ENCODE measurements at places on chromosomes 7 and 10.
A peak's percentile ranks its signal among the peaks of the same experiment; 100 is the strongest.

DNA sequence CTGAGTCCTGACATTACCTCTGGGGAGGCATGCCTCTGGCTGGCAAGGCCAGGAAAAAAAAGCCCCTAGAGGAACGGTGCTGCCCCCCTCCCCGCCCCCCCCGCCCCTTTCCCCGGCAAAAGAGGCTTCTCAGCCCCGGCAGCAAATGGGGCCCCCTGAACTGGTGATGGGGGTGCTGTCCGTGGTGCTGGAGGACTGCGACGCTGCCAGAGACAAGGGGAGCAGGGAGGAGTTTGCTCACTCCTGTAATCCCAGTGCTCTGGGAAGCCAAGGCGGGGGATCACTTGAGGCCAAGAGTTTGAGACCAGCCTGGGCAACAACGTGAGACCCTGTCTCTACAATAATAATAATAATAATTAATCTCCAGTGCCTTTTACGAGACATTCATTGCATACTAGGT, 23.7 kb downstream of the SRRM3 start:
- peak; percentile 65 for DNase-seq

- no peak for DNase-seq
Measured at GRCh38 chr7:49644396-49645166, 128.9 kb upstream of the VWC2 start.

GRCh38 chr10:24771943-24772694, 48.4 kb upstream of the ARHGAP21 start:
- DNase-seq = no peak

- DNase-seq = no peak
Measured at GRCh38 chr10:116104210-116104932, 168.6 kb downstream of the GFRA1 start.

DNA sequence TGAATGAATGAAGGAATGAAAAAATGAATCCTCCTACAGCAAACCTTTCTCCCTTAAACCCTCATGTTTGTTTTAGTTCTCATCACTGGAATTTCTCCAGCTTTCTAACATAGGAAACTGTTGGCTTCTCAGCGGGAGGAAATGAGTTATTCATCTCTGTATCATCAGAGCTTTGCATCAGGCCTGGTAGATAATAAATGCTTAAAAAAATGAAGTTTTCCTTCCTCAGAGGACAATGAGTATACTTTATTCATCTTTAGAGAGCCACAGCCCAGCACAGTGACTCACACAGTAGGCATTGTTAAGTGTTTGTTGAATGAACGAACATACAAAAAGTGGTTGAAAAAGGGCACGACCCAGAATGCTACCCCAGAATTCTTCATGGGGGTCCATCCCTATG, 62.6 kb downstream of the COL13A1 start:
- DNase-seq = no peak

DNA sequence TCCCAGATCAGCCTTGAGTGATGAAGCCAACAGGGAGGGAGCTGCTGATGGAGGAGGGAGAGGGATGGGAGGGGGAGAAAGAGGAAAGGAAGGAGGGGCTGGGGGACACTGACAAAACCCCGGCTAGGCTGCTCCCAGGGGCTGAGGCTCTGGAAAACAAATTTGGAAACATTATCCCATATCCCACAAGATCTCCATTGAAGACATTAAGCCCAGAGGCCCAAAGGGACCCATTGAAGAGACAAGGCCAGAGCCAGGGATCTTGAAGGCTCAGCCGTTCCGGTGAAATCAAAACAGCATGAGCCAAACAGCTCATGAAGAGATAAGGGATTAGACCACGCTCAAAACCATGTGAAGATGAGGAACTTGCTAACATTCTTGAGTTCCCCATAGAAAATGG, 184.3 kb upstream of the ITGB1 start:
- peak; percentile 58 for DNase-seq

DNA sequence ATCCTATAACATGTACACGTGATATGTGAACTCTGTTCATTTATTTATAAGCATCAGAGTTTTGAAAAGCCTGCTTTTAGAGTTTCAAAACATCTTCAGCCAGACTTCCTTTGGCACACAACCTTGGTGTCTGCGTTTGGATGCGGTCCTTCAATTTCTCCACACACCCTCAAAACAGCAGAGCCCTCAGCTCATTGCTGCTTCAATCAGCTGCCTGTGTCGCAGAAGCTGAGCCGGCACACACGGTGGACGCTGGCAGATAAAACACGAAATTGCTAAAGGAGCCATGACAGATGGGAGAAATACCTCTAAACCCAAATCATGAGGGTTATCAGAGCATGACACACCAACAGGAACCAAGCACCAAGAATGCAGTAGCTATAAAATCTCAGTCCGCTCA, 396.4 kb upstream of the AKR1E2 start:
- no peak for DNase-seq

DNA sequence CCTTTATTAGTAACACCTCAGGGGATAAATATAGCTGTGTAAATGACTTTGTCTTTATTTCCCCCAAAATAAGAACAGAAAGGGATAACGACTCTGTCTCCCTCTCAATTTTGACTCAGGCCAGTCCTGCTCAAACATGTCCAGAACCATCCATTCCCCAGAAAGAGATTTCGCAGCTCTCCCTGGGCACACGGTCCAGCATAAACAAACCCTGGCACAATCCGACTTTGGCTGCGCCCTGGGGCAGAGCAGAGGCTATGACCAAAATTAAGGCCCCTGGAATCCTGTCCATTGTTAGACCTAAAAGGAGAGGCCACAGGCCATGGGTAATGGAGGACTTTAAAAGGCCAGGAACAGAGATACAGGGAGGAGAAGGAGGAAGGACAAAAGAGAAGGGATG, 99.1 kb downstream of the PRPF18 start:
- no peak for DNase-seq

- DNase-seq = no peak
Measured at GRCh38 chr7:101428093-101428866, 65.6 kb downstream of the COL26A1 start.

DNA sequence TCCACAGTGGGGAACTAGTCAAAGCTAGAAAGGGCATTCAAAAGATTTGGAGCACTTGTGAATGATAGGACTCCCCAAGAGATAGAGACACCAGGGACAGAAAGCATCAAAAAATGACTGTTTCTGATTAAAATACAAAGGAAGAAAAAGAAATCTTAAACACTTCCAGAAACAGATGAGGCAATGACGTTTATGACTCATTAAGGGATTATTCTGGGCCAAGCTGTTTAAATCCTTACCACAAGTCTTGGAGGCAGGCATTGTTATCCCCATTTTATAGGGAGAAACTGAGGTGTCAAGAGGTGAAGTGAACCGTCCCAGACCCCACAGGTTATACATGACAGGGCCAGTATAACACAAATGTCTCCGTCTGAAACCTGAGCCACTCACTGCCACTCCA, 68.3 kb upstream of the AMPH start:
- no peak for DNase-seq

- no peak for DNase-seq
Measured at GRCh38 chr7:140778975-140779374, 82.5 kb downstream of the NDUFB2 start.

DNA sequence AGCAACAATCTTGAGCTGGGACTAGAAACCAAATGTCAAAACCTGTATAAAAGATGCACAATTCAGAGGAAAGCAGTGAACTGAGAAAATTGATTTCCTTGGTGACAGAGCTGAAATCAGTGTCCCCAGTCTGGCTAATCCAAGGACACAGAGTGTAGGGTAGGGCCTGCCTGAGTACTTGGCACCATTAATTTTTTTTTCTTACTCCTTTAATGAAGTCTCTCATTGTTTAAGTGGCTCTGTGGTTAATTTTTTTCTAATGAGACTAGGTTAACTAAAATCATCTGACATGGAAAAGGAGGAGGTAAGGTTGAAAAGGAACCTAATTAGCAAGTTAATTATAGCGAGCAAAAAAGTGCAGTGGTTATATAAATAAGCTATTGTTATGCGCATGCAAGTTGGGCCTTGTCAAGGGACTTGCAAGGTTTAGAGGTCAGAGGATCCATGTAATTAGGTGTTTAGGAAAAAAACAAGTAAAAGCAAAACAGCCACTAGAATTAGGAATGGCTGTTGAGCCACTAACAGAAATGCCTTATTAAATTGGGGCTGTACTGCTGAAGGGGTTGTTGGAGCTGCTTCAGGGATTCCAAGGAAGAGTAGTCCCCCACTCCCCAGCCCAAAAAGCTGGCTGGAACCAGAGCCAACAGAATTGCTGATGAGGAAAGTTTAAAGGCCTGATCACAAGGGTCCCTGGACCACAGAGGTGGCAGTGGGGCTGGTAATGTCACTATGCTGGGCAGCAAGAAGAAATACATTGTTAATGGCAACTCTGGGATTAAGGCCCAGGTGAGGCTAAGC, 58.9 kb upstream of the STRIP2 start:
- no peak for DNase-seq

DNA sequence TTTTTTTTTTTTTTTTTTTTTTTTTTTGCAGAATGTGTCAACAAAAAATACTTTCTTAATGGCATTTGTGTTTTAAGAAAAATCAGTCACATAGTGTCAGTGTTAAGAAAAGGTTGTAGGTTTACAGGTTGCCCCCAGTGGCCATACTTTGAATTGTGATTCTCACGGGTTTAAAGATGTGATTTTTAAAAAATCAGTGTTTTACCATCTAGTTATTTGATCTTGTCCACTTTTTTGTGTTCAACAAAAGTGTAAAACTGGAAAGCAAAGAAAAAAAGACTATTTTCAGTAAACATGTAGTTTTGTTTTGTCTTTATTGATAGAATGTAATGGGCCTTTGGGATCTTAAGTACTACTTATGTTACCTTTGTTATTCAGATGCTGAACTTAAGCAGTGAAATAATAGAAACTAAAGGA, 25.7 kb downstream of the SUV39H2 start:
- DNase-seq = no peak

All from right hindlimb (tissue), 1 donor.